Naive thymus-derived CD4-positive, alpha-beta T cell (primary cell): ENCODE measurements at places on chromosomes 5 and 9. TPM values are rescaled to one million over a fixed set of nuclear protein-coding genes. Genes with fewer than 3 reads are reported as not detected.

The DEPDC1B gene
- polyA plus RNA-seq: not detected

DNA sequence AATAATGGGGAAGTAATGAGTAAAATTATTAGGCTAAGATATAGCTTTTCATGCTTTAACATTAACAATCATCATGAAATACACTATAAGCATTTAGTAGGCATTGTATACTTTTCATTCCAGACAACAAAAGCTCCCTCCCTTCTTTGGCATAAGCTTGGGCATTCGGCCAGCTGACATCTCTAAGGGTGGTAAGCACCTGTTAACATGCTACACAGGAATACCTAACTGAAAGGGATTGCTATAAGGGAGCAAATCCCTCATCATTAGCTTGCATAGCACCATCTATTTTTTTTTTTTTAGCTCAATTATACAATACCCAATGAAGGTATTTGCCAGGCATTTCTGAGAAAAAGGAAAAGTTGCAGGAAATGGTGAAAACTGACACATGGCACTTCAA, 16.6 kb downstream of the STRBP start:
- H3K4me1 ChIP-seq: no peaks in the 10 kb centered on the region
- no peak for DNase-seq
- H3K27me3 ChIP-seq: no peaks in the 10 kb centered on the region
- no peak overlapping the region for H3K27ac ChIP-seq

GRCh38 chr5:71483355-71483754, 27.9 kb downstream of the BDP1 start:
- no peak for DNase-seq
- no peak overlapping the region for H3K27ac ChIP-seq
- H3K27me3 ChIP-seq: no peaks in the 10 kb centered on the region
- peaks cover 13% of the 10 kb centered on the region for H3K36me3 ChIP-seq

The MYO10 gene
- 0.02 TPM for polyA plus RNA-seq

The C9orf152 gene
- polyA plus RNA-seq: not detected

- no peaks in the 10 kb centered on the region for H3K4me1 ChIP-seq
- no peak for DNase-seq
- H3K36me3 ChIP-seq: no peaks in the 10 kb centered on the region
- no peaks in the 10 kb centered on the region for H3K27me3 ChIP-seq
Observed at GRCh38 chr5:4817767-4818166, 322.4 kb upstream of the ADAMTS16 start.

GRCh38 chr5:27458287-27458686, 419.9 kb upstream of the CDH9 start:
- H3K27ac ChIP-seq: no peak overlapping the region
- no peaks in the 10 kb centered on the region for H3K27me3 ChIP-seq
- DNase-seq: no peak
- no peaks in the 10 kb centered on the region for H3K36me3 ChIP-seq
- H3K4me3 ChIP-seq: no peak overlapping the region

- no peak overlapping the region for H3K27ac ChIP-seq
- no peak for DNase-seq
- no peaks in the 10 kb centered on the region for H3K27me3 ChIP-seq
- H3K36me3 ChIP-seq: no peaks in the 10 kb centered on the region
Observed at GRCh38 chr5:98999631-99000030, 70.8 kb upstream of the CHD1 start.
